NCI-H82 (cell line): ENCODE measurements at places on chromosomes 12 and 14.

- DNase-seq: no peak
Observed at GRCh38 chr12:18808221-18808620, 70.3 kb downstream of the CAPZA3 start.

GRCh38 chr14:31229638-31230572 lies 22.3 kb upstream of the HECTD1 start:
- DNase-seq: peak; percentile 6

- DNase-seq: no peak
Observed at GRCh38 chr12:95198914-95199313, 18.4 kb downstream of the FGD6 start.

DNA sequence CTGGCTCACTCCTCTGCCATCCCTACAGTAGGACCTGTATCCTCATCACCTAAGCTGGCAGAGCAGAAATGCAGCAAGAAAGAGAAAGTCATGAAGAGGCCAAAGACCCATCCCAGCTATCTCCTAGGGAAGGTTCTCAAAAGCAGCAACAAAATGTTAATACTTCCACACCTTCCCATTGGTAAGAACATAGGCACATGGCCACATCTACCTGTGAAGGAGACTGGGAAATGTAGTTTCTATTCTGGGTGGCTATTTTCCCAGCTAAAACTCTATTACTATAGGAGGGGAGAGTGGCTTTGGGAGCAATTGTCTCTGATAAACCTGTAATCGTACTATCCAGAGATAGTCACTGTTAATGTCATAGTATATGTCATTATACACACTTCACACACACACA lies 13.7 kb upstream of the EIF2B2 start:
- peak; percentile 4 for DNase-seq

DNA sequence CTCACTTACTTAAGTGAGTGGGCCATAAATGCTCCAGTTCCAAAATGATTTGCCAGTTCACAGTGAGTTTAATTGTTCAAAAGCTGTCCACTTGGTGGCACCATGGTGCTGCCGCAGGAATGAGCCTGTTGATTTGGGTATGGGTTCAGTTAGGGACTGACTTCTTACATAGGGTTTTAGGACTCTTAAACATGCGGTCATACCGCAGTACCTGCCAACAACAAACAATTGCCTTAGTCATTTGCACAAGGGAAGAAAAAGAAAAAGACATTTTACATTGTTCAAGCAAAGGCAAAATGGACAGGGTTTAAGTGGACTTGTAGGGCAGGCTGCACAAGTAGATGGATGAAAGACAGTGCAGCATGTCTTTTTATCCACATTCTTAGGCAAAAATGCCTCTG lies 80.0 kb upstream of the DBX2 start:
- DNase-seq: peak; percentile 80
